Lung microvascular endothelial cell (primary cell): ENCODE measurements at places on chromosomes 7 and 10. TPM values are rescaled to one million over a fixed set of nuclear protein-coding genes. Genes with fewer than 3 reads are reported as not detected.

Gene MMP21
- 0.22 and 3.2 TPM in 2 replicates for total RNA-seq

Gene FXYD4
- not detected in 2 replicates for total RNA-seq

Gene NME8
- not detected in 2 replicates for total RNA-seq

Gene MGAM2
- not detected in 2 replicates for total RNA-seq

Gene RNF148
- 0.44 and 0.60 TPM in 2 replicates for total RNA-seq
